ENCODE measurements at places on chromosomes 7 and 10. TPM values are rescaled to one million over a fixed set of nuclear protein-coding genes. Genes with fewer than 3 reads are reported as not detected.

GPNMB gene
- 1,045 TPM for total RNA-seq

EBF3 gene
- total RNA-seq, result under 0.01 TPM

WNT8B gene
- not detected for total RNA-seq

EFCAB10 gene
- total RNA-seq, result not detected

PGAM2 gene
- total RNA-seq, result not detected

MSS51 gene
- total RNA-seq, result 1.5 TPM

MRM2 gene
- total RNA-seq, result 23.6 TPM

ADRB1 gene
- total RNA-seq, result not detected

SLC25A40 gene
- total RNA-seq, result 12.0 TPM

RNF32 gene
- total RNA-seq, result not detected

HHEX gene
- total RNA-seq, result 0.69 TPM

RBM20 gene
- 0.33 TPM for total RNA-seq

GNGT1 gene
- total RNA-seq, result not detected

AKR1E2 gene
- total RNA-seq, result 6.5 TPM

CHAT gene
- total RNA-seq, result not detected

GATA3 gene
- not detected for total RNA-seq

FOXI2 gene
- not detected for total RNA-seq

FAM13C gene
- 1.00 TPM for total RNA-seq

NKX1-2 gene
- under 0.01 TPM for total RNA-seq

AEBP1 gene
- 33.0 TPM for total RNA-seq

KIF11 gene
- 33.6 TPM for total RNA-seq

PBLD gene
- total RNA-seq, result 5.2 TPM

C10orf105 gene
- not detected for total RNA-seq

UCN3 gene
- not detected for total RNA-seq

SLC18A3 gene
- not detected for total RNA-seq

TSPAN33 gene
- total RNA-seq, result 9.3 TPM

LRIT1 gene
- not detected for total RNA-seq

C10orf143 gene
- total RNA-seq, result 0.33 TPM

ECHDC3 gene
- total RNA-seq, result 19.0 TPM

STN1 gene
- 16.9 TPM for total RNA-seq

DBNL gene
- total RNA-seq, result 103 TPM

ARHGEF5 gene
- total RNA-seq, result 1.5 TPM

SFXN2 gene
- total RNA-seq, result 5.8 TPM

LRRC17 gene
- total RNA-seq, result not detected

CYP3A7 gene
- not detected for total RNA-seq

CTNNA3 gene
- not detected for total RNA-seq

PIK3CG gene
- not detected for total RNA-seq

CYP26A1 gene
- not detected for total RNA-seq

GDF2 gene
- total RNA-seq, result not detected

TRIL gene
- total RNA-seq, result 0.73 TPM

ZNF12 gene
- 13.0 TPM for total RNA-seq

ABCB1 gene
- 0.67 TPM for total RNA-seq

TMEM248 gene
- 131 TPM for total RNA-seq

GJD4 gene
- not detected for total RNA-seq

BAMBI gene
- 290 TPM for total RNA-seq

HNRNPF gene
- 222 TPM for total RNA-seq
